Activated naive CD4-positive, alpha-beta T cell (primary cell): ENCODE measurements at places on chromosomes 6 and 20.
A peak's percentile ranks its signal among the peaks of the same experiment; 100 is the strongest.

DNA sequence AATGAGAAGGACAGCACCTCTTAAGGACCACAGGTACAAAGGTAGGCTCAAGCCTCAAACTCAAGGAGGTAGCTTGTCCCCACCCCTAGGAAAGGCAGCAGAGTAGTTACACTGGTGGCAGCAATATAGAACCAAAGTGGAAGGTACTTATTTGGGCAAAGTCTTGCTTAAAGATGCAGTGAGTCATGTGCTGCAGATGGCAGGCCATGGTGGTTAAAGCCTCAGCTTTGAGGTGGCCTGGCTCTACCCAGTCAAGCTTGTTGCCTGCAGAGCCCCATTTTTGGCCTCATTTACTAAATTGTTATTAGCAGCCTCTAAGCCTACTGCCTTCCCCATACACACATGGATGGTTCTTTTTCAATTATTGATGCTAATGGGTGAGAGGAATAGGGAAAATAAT, 146.0 kb downstream of the ELOVL4 start:
- no peak for DNase-seq

DNA sequence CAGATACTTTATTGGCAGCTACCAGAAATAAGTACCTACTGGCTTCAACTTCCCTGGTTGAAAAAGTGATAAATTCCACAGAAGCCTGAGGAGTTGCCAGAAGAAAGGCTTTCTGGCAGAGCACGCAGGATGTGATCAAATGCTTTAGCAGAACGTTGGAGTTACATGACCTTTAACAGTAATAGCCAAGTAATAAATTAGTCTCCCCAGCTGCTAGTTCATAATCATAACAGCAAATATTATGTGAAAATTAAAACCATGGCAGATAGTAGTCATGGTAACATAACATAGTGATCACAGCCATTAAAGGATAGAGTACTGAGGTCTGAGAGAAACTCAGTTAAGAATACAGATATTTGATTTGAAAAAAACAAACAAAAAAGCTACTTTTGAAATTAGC, 567.7 kb downstream of the ADGRB3 start:
- no peak for DNase-seq

GRCh38 chr20:47758517-47759450, 26.5 kb downstream of the SULF2 start:
- no peak for DNase-seq

GRCh38 chr6:111411978-111412566, 70.9 kb downstream of the REV3L start:
- no peak for DNase-seq

- DNase-seq: no peak
Measured at GRCh38 chr20:23282111-23282510, 68.5 kb upstream of the NXT1 start.

GRCh38 chr6:111740506-111740905, 132.7 kb downstream of the FYN start:
- DNase-seq: no peak

DNA sequence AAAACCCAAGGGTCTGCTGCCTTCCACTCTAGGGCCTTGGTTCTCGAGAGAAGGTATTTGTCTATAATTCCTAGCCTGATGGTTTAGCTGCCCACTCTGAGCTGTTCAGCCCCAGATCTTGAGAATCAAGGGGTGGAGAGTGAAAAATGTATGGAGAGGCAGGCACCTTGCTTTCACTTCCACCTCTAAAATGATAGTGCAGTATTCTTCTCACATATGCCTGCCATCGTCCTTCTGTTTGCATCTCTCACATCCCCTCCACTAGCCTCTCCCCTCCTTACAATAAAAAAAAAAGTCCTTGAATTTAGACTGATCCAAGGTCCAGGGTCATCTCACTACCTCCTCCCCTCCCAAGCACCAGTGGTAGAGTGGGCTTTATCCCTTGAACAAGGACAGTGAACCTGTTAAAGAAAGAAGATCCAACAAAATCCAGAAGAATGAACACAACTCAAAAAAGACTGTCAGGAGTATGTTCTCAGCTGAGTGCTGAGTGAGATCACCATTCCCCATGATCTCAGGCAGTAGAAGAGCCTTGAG, 104.2 kb downstream of the HIVEP1 start:
- DNase-seq: no peak

DNA sequence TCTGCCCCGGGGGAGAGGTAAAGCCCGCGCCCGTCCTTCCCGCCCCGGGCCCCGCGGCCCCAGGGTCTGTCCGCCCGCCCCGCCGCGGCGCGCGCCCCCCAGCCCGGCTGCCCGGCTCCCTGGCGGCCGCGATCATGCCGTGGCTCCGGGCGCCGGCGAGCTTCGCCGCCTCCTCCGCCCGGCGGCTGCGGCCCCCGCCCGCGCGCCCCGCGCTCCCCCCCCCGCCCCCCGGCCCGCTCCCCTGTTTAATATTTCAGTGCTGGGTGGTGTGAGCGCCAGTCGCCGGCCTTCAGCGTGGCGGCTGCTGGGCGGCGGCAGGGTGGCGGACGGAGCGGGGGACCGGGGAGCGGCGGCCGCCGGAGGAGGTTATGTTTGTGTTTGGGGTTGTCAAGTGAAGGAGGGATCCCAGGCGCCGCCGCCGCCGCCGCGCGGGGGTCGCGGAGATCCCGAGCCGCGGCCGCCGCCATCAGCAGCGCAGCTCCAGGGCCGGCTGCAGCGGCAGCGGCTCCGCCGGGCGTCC, at the start of gene HIVEP1:
Gene HIVEP1 (plus strand): TSS at position 275 of the 520 bp plus-strand sequence. CDS start 3,317 bp downstream, outside the sequence.
- DNase-seq: no peak

GRCh38 chr20:5056801-5057599, 55.7 kb upstream of the SLC23A2 start:
- peak; percentile 21 for DNase-seq

DNA sequence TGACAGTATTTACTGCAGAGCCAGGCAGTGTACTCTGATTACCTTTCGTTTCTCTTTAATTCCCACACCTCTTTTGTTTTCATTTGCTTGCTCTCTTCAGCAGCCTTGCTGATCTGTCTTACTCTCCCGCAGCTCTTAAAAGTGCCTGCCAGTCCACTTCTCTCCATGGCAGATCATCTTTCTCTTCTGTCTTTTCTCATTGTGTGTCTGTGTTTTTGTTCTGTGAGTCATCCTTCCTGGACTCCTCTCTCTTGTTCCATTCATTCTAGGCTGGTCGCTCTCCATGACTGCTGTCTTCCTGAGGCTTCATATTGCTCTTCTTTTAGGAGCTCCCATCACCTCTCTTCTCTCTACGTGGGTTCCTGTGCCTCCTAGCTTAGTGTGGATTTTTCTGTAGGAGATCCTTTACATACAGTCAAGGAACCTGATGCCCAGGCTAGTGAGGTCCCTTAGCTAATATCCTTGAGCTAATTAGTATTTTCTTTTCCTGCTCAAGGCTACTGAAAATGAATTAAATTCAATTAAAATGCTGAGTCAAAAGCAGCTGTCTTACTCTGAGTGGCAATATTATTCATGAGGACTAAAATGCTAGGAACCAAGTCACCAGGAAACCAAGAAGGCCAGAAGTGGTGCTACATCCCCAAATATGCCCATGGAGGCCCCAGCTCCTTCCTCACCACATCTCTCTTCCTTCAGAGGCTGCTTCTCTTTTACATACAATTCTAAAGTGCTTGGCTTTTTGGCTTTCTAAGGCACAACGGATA, 86.1 kb downstream of the SLX4IP start:
- no peak for DNase-seq

DNA sequence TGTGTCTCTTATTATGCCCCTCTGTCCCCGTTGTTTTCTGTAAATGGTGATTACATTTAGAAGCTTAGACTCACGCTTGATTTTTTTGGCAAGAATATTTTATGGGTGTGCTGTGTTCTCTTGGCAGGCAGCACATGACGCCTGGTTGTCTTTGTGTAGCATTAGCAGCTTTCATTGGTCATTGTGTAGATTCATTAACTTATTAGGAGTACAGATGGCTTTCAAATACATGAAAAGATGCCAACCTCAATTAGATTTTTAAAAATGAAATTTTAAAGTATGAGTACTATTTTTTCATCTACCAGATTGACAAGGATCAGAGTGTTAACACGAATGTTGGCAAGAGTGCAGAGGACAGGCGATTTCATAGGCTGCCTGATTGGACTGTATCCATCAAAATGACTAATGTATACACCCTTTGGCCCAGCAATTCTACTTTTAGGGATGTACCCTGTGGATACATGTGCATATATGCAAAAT, 15.2 kb downstream of the COX4I2 start:
- DNase-seq: no peak

DNA sequence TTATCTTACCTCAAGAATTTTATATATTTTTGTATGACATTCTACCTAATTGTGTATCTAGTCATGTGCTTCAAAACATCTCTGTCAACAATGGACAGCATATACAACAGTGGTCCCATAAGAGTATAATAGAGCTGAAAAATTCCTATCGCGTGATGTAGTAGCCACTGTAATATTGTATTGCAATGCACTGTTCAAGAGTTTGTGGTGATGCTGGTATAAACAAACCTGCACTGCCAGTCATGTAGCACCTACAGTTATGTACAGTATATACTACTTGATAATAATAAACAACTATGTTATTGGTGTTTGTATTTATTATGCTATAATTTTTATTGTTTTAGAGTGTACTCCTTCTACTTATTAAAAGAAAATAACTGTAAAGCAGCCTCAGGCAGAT, 672.7 kb downstream of the CD109 start:
- DNase-seq: no peak

DNA sequence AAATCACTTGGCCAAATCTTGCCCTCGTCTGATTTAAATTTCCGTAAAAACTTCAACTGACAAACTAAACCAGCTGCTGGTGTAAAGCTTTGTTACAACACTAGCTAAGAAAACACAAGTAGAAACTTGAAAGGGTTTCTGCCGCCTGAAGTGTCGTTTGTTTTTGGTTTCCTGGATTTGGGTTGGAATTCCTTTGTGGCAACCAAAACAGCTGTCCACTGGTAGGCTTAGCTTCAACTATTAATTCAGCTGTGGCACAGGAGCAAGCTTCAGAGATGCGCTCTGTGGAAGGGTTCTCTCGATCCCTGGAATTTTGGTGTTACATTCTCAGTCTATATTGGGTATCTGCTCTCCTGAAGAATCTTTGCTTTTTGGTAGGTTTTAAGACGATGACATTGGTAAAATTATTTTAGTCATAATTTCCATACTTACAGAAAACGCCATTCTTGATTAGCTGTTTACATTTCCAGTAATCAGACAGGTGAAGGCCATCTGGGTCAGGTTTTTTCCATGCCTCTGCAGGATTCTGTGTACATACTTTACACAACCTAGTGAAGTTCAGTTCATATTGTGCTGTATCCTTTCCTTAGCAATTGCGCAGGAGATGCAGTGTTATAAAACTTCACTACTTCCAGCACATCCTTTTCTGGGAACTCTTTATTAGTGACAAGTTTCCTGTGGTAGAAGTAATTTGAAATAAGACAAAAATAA, 29.9 kb upstream of the SAMD3 start:
- no peak for DNase-seq

GRCh38 chr6:134034961-134035822, 17.2 kb downstream of the SLC2A12 start:
- no peak for DNase-seq

DNA sequence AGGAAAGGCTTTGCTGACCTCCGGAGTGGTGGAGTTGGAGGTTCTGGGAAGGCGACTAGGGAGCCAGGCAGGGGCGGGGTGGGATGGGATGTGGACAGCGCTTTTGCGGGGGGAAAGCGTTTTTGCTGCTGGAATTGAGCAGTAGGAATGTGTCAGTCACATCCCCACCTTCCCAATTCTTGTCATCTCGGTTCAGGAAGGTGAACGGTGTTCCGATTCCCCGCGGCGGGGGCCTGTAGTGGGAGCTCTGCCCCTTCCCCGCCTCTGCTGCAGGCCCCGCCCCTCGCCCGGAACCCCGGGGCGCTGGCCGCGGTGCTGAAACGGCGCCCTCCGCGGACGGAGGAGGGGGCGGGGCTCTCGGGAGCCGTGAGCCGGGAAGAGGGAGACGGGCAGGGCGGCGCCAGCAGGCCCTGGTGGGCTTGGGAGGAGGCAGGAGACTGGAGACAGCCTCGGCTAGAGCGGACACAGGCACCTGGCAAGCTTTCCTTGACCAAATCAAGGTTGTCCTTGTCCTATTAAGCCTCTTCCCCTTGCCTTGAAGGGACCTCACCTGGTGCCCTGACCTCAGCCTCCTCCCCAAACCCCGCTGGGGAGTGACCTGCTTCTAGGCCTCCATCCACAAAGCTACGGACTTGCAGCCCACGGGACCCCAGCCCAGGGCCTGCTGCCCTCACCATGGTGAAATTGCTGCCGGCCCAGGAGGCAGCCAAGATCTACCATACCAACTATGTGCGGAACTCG, at the start of gene LHFPL5:
Gene LHFPL5 (plus strand): TSS at position 357 of the 741 bp plus-strand sequence. CDS start 319 bp downstream, at position 676.
- DNase-seq: no peak

- no peak for DNase-seq
Measured at GRCh38 chr6:114419175-114419574, 76.4 kb upstream of the HS3ST5 start.

GRCh38 chr6:161635975-161636374, 362.1 kb upstream of the AGPAT4 start:
- DNase-seq: no peak

DNA sequence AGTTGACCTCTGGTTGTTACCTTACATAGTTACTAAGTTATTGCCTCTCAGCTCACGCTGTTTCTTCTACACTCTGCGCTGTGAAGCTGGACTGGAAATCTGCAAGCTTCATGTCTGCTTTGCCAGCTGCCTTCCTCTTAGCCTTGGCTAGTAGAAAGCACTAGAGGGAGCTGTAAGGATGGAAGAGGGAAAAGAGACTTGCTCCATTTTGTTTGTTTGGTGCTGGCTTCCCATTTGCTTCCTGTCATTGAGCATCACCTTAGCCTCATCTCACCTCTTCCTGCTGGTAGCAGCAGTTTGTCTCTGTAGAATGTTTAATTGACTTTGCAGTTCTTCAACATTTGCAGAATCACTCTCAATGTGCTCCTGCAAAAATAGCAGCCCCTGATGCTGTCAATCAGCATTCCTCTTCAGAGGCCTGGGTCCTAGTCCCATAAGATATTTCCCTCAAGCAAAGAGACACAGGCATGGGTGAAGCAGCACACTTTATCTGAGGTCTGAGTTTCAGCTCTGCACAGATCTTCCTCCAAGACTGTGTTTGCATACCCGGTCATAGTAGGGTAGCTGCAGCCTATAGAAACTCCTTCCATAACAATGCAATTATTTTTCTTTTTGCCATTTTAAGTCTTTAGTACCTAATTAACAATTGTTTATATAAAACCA, 302.2 kb upstream of the EPHA7 start:
- no peak for DNase-seq

DNA sequence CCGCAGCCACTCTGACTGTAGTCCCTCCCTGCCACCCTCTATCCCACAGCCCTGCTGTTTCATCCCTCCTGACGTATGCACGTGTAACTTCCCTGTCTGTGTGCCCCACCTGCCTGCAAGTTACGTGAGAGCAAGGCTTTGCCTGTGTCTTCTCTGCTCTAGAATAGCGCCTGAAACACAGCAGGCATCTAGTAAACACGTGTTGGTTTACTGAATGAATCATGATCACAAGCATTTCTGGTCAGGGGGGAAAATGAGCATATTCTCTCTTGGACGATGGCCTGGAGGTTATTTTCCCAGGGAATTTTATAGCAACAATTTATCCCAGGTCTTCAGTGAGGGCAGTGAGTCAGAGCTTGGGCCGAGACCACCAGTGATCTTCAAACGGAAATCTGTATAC, 38.3 kb downstream of the PSMG4 start:
- DNase-seq: no peak

- no peak for DNase-seq
Measured at GRCh38 chr6:49606721-49607390, 29.8 kb downstream of the RHAG start.

- DNase-seq: no peak
Measured at GRCh38 chr6:144346719-144347447, 61.7 kb downstream of the UTRN start.
